ENCODE measurements at places on chromosomes 6 and 20.

- DNase-seq = no peak
Measured at GRCh38 chr6:52552278-52552643, 24.6 kb downstream of the TRAM2 start.

DNA sequence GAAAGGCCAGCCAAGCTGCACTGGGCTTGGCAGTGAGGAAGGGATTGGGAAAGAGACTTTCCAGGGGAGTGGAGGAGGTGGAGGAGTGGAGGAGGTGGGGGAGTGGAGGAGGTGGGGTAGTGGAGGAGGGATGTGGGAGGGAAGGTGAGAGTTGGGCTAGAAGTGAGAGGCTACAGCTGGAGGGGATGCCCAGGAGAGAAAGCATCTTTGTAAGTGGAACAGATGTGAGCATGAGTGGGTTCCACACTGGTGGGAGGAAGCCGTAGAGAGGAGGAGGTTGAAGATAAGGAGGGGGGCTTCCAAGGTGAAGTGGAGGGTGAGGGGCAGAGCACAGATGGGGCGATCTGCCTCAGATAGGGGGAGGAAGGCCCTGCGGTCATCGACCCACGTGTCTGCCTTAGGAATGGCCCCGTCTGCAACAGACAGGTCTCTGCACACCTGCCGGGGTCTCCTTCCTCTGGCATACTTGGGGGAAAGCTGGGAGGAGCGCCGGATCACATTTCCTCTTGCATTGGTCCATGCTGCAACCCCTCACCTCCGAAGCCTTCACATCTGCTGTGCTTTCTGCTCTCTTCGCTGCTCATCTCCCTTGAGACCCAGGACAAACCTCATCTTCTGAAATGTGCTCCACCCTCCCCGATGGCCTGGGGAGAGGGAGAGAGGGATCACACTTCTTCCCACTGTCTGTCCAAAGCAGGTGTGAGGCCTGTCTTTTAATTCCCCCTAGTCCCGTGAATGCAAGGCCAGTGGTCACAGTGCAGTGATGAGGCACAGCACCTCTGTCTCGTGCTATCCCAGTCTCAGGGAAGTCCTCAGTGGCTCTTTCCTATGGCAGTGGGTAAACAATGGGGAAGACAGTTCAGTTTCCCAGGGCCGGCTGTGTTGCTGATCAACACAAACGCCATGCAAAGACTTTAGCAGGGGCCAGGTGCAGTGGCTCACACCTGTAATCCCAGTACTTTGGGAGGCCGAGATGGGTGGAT is 48.6 kb upstream of the SNX9 start:
- DNase-seq = no peak

GRCh38 chr20:23419995-23420901 is 1.0 kb downstream of the NAPB start:
- peak; percentile 68 for DNase-seq

DNA sequence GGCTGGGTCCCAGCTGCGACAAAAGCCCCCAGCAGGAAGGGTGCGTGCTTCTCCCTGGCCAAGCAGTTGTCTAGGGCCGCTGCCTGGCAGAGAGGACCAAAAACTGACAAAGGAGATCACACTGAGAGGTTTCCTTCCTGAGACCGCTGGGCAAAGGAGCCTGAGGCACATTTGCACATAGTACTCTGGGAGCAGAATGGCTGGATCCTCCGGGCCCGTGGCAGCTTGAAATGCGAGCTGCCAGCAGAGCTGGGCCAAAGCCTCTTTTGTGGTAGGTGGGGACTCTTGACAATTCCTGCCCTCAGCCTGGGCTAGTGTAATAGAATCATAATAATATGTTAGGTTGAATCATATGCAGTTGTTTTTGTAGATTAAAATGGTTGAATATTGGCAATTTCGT is 33.1 kb upstream of the RNF8 start:
- no peak for DNase-seq

- no peak for DNase-seq
Measured at GRCh38 chr20:10022625-10023024, 12.2 kb upstream of the ANKEF1 start.

- peak; percentile 18 for DNase-seq
Measured at GRCh38 chr6:147758303-147758702, 249.8 kb downstream of the SAMD5 start.

GRCh38 chr6:50030777-50031562 is 9.2 kb upstream of the DEFB110 start:
- no peak for DNase-seq

GRCh38 chr20:54570561-54570960 is 95.2 kb downstream of the DOK5 start:
- DNase-seq = no peak

GRCh38 chr6:143556529-143556928 is 45.0 kb upstream of the FUCA2 start:
- peak; percentile 78 for DNase-seq

DNA sequence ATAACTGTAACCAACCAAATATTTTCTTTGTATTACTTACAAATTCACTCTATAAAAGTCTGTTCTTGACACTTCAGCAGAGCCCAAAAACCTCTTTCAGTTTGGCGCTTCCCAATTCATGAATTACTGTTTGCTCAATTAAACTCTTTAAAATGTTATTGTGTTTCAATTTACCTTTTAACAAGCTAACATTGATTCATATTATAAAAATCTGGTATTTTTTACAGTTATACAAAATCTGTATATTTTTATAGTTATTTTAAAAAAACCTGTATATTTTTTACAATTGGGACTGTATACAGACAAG is 75.3 kb upstream of the E2F3 start:
- no peak for DNase-seq

DNA sequence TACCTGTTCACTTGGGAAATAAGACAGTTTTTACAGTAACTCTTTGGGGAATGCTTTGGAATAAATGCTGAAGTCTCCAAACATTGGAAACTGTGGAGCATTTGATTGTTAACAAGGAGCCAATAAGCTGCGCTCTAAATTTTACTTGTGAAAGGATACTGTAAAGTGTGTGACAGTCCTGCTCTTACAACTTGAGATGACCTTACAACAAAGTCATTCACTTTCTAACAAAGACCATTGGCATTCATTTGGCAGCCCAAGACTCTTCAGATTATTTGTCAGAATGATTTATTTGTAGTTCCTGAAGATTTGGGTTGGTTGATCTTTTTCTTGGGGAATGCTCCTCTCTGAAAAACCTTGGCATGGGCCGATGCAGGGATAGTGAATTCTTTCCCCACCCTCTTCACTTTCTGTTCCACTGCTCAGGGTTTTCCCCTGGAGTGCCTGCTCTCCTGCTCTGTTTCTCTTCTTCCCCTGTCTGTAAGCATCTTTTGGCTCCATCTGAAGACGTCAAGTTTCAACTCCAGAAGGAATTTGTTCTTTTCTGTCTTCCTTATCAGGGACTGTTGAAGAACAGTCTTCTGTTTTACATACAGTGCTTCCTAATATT is 116.4 kb downstream of the AKAP7 start:
- DNase-seq = no peak

- no peak for DNase-seq
Measured at GRCh38 chr6:146909376-146909775, 294.8 kb upstream of the STXBP5 start.

DNA sequence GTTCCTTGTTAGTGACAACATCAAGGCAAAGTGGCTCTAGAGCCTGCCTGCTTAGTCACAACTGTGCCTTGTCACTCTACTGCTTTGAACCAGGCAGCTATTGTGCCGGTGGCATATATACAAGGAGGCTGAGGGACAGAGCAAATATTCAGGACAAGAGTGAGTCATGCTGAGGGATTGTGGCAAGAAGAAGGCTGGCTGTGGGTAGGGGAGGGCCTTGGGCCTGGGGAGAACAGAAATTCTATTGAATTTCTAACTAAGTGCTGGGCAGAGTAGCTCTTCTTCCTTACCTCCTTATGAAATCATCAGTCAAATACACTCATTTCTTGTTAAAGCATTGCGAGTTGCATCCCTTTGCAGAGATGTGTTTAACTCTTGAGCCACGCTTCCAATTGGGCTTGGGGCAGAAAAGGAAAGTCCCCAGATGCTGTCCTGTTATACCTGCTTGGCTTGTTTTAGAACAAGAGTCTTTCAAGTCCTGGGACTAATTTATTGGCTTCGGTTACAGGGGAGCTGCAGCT is 59.7 kb downstream of the PFDN4 start:
- DNase-seq = peak; percentile 24

GRCh38 chr20:36002855-36003254 is 34.5 kb downstream of the CNBD2 start:
- DNase-seq = no peak

DNA sequence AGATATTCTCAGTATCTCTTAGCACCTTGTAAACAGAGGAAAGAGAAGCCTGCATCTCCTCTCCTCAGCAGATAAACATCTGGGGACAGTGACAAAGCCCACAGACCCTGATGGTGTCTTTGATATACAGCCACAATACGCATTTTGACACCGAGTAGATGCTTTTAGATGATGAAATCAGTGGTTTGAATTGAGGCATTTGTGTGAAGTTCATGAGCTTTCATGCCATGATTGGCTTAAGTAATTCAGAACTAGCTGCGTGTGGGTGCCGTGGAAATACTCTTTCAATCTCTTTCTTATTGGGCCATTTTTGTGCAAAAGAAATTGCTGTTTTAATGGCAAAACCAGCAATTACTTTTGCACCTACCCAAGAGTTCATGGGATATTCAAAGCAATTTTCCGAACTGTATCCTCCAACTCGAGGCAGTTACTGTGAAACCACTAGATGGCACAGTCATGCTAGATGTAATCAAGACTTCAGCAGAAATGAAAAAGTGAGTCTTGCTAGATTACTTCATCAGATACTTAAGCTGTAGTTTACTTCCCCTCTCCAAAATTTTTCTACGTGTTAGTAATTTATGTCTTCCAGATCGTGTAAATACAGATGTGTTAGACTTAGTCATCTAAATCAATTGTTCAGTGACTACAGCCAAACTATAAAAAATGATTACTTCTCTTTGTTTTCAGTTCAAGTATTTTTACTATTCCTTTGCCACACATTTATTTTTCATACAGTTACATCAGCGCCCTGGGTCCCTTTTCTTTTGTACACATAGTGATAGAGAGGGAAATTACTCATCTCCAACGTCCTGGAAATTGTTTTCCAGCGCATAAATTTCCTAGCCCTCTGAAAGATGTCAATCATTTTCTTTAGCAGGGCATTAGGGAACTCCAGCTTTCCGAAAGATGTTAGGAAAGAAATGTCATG is 49.4 kb downstream of the IYD start:
- peak; percentile 62 for DNase-seq

GRCh38 chr20:44392776-44393607 is 37.5 kb downstream of the HNF4A start:
- DNase-seq = no peak

DNA sequence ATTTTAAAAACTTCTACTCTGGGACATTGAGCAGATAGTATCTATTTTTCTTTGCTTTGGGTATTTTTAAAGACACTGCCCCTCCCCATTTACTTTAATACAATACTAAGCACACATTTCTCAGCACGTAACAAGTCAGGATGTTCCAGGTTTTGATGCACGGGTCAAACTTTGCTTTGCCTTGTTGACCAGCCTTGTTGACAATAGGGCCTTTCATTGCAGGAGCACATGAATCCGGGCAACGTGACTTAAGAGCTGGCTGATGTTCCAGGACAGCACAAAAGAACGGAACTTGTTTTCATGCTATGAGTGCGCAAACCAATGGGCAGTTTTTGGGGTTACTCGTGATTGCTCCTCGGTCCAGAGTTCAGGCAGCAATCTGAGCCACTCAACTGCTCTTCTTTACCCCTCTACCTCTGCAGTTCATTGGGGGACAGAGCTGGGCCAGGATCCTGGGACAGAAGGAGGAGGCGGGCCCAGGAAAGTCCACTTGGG is 78.6 kb upstream of the SLC22A16 start:
- DNase-seq = no peak

- no peak for DNase-seq
Measured at GRCh38 chr6:110351986-110352385, 6.2 kb downstream of the METTL24 start.

GRCh38 chr6:142550310-142551063 is 248.7 kb downstream of the ADGRG6 start:
- DNase-seq = no peak

DNA sequence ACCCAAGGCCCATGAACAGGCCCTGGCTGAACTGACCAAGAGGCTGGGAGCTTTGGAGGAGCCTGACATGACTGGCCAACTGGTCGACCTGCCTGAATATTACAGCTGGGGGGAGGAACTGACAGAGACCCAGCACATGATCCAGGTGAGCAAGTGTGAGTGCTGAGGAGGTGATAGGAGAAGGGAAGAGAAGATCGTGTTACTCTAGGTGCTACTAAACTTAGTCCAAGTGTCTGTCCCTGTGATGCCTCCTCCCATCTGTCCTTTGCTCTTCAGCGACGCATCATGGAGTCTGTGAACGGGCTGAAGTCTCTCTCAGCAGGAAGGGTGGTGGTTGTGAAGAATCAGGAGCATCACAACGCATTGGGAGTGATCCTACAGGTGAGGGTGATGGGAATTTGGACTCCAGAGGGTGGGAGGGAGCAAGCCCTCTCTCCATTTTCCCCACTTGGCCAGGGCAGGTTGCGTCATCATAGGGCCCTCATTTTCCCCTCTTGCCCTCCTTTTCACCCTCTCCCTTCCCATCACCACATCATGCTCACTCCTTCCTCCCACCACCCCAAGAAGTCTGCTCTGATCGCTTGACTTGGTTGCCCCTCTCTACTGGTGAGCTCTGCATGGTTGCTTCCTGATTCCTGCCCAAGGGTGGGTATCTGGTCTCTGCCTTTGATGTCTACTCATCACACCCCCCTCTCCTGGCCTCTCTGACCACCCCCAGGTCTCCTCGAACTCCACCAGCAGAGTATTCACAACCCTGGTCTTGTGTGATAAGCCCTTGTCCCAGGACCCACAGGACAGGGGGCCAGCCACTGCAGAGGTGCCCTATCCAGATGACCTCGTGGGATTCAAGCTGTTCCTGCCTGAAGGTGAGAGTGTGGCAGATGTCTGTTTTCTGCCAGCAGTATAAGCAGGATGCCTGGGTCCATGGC is 4.7 kb downstream of the DXO start:
- DNase-seq = no peak

DNA sequence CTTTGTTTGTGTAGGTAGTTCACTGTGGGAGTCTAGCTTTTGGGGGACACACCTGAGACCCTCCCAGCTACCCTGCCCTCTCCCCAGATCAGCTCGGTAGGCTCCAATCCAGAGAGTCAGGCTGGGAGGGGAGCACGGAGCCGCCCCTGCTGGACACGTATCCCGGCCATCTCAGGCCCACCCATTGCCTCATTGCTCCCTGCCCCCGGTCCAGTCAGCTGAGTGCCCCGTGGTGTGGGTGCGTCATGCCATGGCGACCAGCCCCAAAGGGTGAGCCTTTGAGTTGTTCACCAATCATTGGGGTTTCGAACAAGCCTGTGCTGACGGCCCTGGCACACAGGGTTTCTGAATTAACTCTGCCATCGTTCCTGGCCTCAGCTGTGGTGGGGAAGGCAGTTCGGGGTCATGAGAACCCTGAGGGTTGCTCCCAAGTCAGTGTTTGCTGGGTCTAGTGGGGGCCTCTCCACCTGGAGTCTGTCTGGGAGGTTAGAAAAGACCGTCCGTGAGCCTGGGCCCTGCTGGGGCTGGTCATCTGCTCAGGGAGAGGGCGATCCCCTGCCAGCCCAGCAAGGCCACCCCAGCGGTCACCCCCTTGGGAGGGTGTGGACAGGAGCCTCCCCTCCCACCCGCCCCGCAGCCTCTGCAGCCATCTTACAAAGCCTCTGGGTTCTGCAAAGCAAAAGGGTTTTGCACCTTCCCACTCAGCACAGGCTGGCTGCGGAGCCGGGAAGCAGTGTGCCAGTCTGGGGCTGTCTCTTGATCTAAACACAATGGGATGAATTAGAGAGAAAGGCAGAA is 34.5 kb downstream of the NTSR1 start:
- DNase-seq = no peak

- no peak for DNase-seq
Measured at GRCh38 chr6:104286641-104287040, 573.1 kb downstream of the HACE1 start.
